ENCODE measurements at places on chromosomes 3 and 15.

GRCh38 chr3:47578691-47579632 lies at the start of gene CSPG5:
CSPG5 (minus strand) TSS chr3:47578865; CDS start chr3:47578693, 172 bp downstream.
- DNase-seq = no peak

DNA sequence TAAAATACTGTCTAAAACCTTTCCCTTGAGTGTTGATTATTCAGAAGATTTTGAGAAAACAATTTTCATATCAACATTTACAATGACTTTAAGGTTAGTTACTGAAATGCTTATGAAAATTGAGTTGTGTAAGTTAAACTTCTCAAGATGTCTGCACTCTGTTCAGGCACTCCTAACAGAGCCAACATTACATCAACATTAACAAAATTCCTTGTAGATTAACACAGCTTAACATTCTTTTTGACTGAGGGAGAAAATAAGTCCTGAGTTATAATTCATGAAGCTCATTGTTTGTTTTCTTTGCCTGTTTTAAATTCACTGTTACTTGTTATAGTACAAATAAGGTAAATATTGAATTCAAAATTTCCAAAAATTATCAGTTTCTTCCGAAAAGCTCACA lies 9.0 kb downstream of the ACKR4 start:
- no peak for DNase-seq

GRCh38 chr3:168121184-168122017 lies 25.7 kb upstream of the GOLIM4 start:
- no peak for DNase-seq

DNA sequence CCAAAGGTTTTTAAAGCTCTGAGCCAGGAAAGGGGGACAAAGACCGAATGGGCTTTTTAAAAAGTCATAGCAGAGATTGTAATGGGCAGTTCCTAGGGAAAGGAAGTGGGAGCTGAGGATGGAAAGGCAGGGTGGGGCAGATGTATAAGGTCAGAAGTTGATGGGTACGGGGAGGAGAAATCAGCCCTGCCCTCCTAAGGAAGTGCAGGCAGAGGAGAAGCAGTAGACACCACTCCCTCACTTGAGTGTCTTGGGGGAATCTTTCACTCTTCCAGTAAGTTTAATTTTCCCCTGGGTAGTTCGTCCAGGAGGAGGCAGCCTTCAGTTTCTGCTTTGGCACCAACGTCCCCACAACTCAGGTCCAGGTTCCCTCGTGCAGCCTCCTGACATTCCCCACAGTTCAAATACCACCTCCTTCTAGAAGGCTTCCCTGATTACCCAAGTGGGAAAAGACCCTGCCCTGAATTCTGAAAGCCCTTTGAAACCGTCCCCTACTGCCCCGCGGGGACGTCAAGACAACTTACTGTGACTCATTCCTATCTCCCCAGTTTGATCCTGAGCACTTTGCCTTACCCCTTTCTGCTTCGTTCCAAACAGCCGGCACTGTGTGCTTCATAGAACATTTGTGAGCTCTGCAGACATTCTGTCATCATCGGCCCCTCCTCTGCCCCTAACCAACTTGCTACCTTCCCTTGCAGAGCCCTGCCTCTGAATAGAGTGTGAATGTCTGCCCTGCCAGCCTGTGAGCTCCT lies 14.3 kb upstream of the SRP14 start:
- DNase-seq = no peak

- no peak for DNase-seq
These were observed 17.8 kb downstream of the PLD1 start for GRCh38 chr3:171792531-171792930.

DNA sequence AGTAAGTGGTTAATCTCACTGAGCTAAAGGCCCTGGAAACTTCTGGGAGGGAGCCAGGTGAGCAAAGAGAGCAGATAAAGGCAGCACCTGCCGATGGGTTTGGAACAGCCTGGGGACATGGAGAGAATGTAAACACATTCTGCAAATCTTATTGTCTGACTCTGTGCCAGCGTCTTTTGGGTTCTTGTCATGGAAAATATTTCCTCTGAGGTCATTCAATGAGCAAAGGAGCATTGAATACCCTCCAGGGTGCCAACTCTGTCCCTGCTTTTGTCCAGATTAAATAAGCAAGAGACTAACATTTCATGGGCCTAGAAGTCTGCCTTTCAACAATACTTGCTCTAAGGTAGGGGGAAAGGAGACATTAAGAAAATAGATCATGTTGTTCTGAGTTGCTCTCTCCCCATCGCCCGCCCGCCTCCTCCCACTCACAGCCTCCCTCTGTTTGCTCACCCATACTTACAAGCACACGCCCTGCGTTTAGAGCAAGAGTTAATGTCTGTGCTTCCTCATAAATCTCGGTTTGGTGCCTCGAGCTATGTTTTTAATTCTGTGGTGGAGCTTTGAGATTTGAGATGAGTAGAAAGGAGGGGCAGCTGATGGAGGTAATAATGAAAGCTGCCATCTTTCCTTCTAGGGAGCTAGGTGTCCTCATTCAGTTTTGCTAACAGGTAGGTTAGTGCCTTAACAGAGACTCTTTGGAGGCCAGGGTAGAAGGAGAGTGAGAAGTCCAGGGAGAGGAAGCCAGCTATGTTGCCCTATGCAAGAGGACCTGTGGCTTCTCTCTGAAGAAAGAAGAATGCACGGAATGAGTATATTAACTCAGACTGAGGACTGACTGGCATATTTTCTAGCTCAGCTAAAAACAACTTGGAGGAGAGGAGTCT lies 132.9 kb downstream of the TPRG1 start:
- DNase-seq = no peak

GRCh38 chr3:111929484-111929883 lies 49.3 kb upstream of the ABHD10 start:
- DNase-seq = no peak

GRCh38 chr3:157428853-157429252 lies 7.8 kb upstream of the PTX3 start:
- no peak for DNase-seq

GRCh38 chr3:9700536-9700935 lies 3.1 kb upstream of the CPNE9 start:
- DNase-seq = no peak

DNA sequence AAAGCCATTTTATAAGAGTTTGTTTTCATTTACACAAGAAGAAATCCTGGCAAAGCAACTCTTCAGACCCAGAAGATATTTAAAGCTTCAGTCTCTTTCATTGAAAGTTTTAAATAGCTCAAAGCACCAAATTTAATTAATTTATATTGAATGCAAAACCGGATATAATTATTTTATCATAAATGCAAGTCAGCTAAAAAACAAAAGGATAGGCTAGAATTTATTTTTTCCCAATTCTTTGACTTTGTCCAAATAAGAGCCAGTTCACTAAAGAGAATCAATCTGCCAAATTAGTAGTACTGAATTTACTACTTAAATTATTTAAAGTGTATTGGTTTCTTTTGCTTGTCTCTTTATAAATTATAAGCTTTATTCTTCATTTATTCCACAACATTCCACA lies 101.5 kb downstream of the ZNF385D start:
- DNase-seq = no peak

- no peak for DNase-seq
These were observed 355.8 kb upstream of the ARRDC4 start for GRCh38 chr15:97604677-97605076.

- DNase-seq = no peak
These were observed 204.2 kb downstream of the WDR72 start for GRCh38 chr15:53555226-53555625.

GRCh38 chr15:78422571-78423340 lies 15.3 kb upstream of the IREB2 start:
- no peak for DNase-seq

- DNase-seq = no peak
These were observed 61.0 kb upstream of the AGBL1 start for GRCh38 chr15:86018679-86019078.

GRCh38 chr3:148266341-148266740 lies 431.4 kb upstream of the AGTR1 start:
- DNase-seq = no peak

DNA sequence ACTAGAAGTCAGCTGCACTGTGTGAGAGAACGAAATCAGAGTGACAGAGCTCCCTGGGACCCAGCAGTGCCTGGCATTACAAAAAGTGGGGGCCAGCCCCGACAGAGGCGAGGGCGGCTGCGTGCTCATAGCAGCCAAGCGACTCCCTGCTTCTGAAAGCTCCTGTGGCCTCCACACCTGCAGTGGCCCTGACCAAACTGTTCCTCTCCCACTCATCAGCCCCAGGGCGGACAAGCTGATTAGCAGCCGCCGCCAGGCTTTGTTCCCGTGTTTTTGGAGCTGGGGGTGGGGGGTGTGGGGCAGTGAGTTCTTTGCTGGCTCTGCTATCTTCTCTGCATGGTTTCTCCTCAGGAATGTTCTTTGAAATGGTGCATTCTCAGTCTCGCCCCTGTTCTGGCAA lies 58.1 kb downstream of the DGKG start:
- no peak for DNase-seq

- DNase-seq = no peak
These were observed 12.9 kb downstream of the SCAMP5 start for GRCh38 chr15:75008221-75008625.

- DNase-seq = no peak
These were observed 407.2 kb upstream of the TGFBR2 start for GRCh38 chr3:30199096-30199759.

DNA sequence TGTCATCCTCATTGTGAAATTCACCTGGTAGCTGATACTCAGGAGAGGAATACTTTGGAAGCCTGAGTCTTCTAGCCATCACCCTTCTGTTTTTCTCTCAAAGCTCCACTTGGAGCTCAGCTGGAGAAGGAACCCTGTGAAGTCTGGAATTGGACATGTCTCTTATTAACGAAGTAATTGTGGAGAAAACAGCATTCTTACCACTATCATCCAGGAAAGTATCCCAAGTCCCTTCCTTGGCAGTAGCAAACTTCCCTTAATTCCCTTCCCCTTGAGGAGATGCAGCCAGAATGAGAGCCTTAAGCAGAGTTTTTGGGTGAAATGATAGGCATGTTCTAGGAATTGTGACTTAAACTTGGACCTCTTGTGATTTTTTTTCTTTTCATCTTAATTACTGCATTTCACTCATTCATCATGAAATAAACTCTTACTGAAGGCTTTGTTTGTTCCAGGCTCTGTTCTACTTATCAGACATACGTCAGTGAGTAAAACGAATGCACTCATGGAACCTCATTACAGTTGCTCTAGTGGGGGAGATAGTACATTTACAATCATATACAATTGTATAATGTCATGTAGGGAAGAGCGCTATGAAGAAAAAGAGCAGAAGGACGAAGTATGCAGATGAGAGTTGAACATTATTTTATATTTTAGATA lies 30.5 kb upstream of the TCF12 start:
- no peak for DNase-seq

GRCh38 chr3:45464336-45465170 lies 76.2 kb downstream of the LARS2 start:
- DNase-seq = no peak

GRCh38 chr15:19984101-19984500 lies 557.5 kb downstream of the GOLGA6L6 start:
- DNase-seq = no peak

GRCh38 chr3:152176241-152176640 lies 92.5 kb upstream of the MBNL1 start:
- DNase-seq = no peak

DNA sequence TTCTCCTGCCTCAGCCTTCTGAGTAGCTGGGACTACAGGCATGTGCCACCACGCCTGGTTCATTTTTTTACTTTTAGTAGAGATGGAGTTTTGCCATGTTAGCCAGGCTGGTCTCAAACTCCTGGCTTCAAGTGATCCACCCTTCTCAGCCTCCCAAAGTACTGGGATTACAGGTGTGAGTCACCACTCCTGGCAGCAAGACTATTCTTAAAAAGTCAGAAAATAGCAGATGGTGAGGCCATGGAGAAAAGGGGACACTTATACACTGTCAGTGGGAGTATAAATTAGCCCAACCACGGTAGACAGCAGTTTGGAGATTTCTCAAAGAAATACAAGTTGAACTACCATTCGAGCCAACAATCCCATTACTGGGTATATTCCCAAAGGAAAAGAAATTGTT lies 603.3 kb upstream of the TBL1XR1 start:
- DNase-seq = no peak
